ENCODE measurements at places on chromosomes 5 and 9.

DNA sequence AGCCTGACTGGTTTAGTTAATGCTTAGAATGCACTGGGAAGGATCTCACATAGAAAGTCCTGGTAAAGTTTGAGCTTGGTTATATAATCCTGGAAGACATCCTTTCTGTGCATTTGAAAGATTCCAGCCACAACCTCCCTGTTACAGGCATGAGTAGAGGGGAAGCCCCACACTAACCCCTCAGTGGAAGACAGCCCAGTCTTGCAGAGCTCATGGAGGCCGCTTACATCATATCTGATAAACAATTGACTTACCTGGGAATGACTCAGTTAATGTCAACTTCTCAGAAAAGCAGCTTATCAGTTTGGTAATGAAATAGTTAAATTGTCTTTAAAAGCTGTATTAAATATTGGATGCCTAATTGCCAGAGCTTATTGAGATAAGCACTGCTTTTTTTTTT lies 28.1 kb upstream of the PDE8B start:
- no peak for DNase-seq
- no peak overlapping the region for H3K4me3 ChIP-seq
- peaks cover 57% of the 10 kb centered on the region for H3K27me3 ChIP-seq
- no peak overlapping the region for H3K27ac ChIP-seq
- no peaks in the 10 kb centered on the region for H3K36me3 ChIP-seq

- H3K27me3 ChIP-seq: peaks cover 76% of the 10 kb centered on the region
- H3K36me3 ChIP-seq: no peaks in the 10 kb centered on the region
- peaks cover 13% of the 10 kb centered on the region for H3K4me1 ChIP-seq
- DNase-seq: no peak
These were observed 37.9 kb upstream of the TTC1 start for GRCh38 chr5:159971038-159971437.

DNA sequence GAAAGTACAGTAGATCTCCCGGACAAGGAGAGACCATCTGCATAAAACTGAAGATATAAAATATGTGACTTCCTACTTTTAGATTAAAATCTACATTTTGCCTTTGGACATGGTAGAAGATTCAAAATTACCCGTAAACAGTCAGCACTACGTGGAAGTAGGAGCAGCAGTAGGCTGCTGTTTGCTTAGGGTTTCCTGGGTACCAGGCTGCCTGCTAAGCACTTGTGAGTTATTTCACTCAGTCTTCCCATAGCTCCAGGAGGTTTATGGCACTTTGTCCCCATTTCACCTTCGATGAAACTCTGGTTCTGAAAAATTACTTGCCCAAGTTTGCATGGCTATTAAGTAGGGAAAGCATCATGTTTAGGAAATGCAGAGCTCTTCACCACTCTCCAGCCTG lies 92.6 kb downstream of the STK32A start:
- H3K27me3 ChIP-seq: no peaks in the 10 kb centered on the region
- no peak overlapping the region for H3K27ac ChIP-seq
- no peaks in the 10 kb centered on the region for H3K4me1 ChIP-seq
- H3K36me3 ChIP-seq: no peaks in the 10 kb centered on the region

DNA sequence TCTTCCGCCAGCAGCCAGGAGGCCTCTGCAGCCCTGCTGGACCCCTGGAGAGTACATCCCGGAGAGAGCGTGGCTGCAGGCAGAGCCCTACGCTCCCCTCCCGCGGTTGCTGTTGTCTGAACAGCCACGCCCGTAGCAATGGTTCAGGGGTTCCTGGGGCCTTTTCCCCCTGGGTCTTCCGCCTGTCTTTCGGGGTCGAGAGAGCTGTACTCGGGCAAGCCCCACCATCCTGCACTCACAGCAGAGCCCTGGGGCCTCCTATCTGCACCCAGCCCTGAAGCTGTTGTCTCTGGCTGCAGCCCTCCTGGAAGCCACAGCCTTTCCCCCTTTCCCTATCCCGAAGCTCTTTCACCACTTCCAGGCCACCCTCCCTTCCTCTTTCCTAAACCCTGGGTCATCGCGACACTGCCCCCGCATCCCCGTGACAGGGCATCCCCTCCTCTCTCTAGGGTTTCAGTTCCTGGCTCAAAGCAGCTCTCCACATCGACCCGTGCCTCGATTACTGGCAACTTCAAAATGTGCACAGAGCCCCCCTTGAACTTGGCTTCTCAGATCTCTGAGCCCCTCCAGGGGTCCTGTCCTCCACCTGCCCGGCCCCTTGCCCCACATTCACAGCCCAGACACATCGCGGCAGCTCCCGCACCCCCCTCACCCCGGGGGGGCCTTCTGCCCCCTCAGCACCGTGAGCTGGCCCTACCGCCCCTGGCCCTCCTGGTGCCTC lies 43.9 kb upstream of the CEP72 start:
- H3K36me3 ChIP-seq: no peaks in the 10 kb centered on the region
- no peak overlapping the region for H3K27ac ChIP-seq
- H3K27me3 ChIP-seq: peaks cover 77% of the 10 kb centered on the region
- no peak for DNase-seq
- H3K4me3 ChIP-seq: no peak overlapping the region

DNA sequence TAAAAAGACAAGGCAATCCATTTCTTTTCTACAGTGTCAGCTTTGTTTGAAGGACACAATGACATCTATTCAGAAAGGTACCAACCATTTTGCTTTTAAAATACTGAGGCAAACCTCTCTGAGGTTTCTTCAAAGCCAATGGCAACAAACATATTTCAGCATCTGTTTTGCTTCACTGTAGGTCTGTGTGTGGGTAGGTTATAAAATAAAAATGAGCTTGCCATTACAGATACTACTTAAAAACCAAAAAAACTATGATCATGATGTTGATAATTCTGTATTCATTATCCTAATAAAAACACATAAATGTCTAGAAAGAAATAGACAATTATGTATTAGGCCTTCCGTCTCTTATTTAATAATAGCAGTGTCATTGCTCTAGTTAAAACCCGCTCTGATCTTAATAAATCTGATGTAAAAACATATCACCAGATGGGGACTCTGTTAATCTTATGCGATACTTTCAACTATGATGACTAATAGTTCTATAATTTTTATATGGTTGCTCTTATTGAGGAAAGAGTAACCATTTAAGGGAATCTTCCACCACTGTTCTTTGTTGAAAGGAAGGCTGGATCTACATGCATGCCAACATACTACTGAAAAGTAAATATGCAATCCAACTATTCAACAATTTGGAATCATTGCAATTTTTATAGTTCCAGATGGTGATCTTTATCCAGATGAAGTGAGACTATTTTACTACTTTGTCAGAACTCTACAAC lies 647.2 kb downstream of the PDE4D start:
- peaks cover 22% of the 10 kb centered on the region for H3K4me1 ChIP-seq
- no peaks in the 10 kb centered on the region for H3K36me3 ChIP-seq
- no peak for DNase-seq
- H3K27ac ChIP-seq: no peak overlapping the region
- no peak overlapping the region for H3K4me3 ChIP-seq
- H3K27me3 ChIP-seq: no peaks in the 10 kb centered on the region
